Mucosa of descending colon (tissue), 3 donors: ENCODE measurements at places on chromosomes 2 and 18.
A peak's percentile ranks its signal among the peaks of the same experiment; 100 is the strongest.

DNA sequence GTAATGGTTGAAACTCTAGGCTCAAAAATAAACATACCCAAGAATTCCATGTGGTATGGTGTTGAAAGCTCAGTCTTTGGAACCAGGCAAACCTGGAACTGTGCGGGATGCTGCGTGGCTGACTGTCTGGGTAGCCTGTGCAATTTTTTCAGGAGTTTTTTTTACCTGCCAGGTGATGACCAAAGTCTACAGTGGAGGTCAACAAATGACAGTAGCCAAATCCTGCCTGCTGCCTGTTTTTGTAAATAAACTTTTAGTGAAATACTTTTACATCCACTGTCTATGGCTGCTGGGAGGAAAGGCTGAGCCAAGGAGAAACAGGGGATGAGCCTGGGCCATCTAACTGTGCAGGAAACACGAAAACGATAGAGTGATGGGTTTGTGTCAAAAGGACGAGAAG, 240.6 kb downstream of the PIEZO2 start:
- DNase-seq, result no peak

DNA sequence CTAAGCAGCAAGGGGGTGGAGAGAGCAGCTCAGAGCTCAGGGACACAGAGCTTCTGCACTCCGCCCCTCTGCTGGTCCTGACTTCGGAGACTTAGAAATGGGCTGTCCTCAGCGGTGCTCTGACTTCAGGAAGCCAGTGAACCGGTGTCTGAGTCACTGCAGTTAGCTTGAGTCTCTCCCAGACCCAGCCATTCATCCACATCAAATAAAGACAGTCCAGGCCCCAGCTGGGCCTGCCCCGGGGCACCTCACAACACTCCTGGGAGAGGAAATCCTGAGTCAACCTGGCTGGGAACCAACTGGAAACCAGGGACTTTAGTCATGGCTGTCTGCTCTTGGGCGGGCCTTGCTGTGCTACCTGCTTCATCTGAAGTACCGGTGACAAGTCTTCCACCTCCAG, 5.4 kb upstream of the ITGB6 start:
- DNase-seq, result peak; percentile 80

DNA sequence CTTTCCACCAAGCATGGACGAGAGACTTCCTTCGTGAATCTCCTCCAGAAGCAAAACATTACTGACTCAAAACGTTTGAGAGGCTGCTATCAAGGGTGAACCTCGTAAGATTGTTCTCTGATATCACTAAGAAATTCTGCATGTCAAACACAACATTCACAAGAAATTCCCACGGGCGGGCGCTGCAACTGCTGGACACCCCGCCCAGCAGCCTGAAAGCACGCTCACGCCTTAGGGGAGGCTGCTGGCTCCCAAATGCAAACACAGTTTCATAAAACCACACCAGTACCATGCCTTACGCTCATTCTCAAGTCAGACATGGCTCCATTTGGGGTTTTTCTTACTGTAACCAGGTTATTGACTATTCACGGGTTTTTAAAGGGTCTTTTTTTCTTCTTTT, 39.0 kb downstream of the MBP start:
- no peak for DNase-seq

DNA sequence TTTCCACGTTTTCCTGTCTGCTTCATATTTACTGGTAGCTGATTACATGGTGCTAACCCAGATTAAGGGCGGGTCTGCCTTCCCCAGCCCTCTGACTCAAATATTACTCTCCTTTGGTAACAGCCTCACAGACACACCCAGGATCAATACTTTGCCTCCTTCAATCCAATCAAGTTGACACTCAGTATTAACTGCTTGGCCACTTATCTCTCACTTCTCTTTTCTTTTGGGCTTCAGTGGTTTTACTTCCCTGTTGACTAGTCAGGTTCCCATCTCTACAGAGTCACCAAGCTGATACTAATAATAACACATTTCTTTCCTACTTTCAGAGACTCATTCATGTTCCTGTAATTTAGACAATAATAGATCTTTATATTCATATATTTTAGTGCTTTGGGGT, 302.2 kb upstream of the MAP2 start:
- DNase-seq, result no peak

GRCh38 chr2:117941693-117942092, 72.2 kb downstream of the CCDC93 start:
- DNase-seq, result no peak

GRCh38 chr18:58076052-58076451, 32.0 kb downstream of the NEDD4L start:
- no peak for DNase-seq

GRCh38 chr2:101698014-101698843, 722 bp downstream of the MAP4K4 start:
- DNase-seq, result no peak

GRCh38 chr2:209900638-209901037, 101.8 kb upstream of the RPE start:
- DNase-seq, result no peak

- DNase-seq, result no peak
These were observed 4.5 kb downstream of the TEX261 start for GRCh38 chr2:70990216-70990615.

GRCh38 chr2:151071906-151072305, 189.8 kb downstream of the RBM43 start:
- no peak for DNase-seq

GRCh38 chr2:89763581-89764485, 1072.4 kb downstream of the RPIA start:
- no peak for DNase-seq

DNA sequence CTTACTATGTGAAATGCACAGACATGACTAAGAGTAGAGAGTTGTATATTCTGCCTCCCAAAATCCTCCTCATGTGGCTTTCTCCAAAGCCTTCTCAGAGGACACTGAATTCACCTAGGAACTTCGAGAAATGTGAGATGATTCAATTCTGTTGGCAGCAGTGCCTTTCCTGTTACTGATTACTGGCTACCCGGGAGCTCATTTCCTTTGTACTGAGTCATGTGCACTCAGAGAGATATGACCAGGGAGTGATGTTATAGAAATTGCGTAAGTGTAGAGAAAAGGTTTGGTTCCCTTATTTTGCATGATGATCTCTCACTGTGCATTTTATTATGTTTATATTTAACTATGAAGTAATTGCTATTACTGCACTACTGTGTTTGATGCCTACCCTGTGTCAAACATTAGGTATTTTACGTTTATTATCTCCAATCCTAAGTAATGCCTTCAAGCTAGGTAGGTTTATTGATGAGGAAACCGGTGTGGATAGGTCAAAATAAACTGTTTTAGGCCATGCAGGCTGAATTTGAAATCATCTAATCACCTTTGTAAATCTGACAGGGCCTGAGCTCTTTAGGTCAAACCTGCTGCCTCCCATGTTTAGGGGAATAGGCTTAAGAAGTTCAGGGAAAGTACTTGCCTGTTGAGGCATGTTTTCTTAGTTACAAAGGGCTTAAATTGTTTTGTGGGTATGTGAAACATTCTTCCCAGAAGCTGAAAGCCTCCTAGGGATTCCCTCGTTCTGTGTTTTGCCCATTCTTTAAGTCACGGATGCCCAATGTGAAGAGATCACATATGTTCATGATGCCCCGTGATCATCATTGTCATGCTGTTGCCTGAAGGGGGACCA, 86.8 kb downstream of the FMNL2 start:
- DNase-seq, result no peak

- DNase-seq, result no peak
These were observed 70.8 kb upstream of the NOSTRIN start for GRCh38 chr2:168731616-168732015.

GRCh38 chr2:29239209-29239960, 124.2 kb downstream of the CLIP4 start:
- no peak for DNase-seq

DNA sequence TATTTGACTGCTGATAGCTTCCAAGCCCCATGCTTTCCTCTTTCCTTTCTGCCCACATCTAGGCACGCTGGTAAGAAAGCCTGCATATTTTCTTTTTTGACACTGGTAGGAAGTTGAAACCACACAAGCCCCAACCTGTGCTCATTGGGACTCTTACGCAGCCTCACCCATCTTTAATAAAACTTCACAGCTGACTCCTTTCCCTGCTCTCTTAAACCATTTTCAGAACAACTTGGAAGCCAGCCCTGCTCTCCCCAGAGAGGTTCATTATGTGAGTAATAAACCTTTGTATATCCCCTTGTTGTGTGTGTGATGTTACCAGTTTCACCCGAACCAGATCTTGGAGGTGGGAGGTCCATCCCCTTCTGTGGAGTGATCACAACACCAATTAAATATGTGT, 268.4 kb downstream of the GPD2 start:
- DNase-seq, result no peak

GRCh38 chr2:101113441-101114267, 37.5 kb downstream of the TBC1D8 start:
- DNase-seq, result no peak

GRCh38 chr2:150475479-150476250, 11.8 kb downstream of the RND3 start:
- no peak for DNase-seq

- no peak for DNase-seq
These were observed 295.0 kb upstream of the SPRED2 start for GRCh38 chr2:65727381-65727780.

DNA sequence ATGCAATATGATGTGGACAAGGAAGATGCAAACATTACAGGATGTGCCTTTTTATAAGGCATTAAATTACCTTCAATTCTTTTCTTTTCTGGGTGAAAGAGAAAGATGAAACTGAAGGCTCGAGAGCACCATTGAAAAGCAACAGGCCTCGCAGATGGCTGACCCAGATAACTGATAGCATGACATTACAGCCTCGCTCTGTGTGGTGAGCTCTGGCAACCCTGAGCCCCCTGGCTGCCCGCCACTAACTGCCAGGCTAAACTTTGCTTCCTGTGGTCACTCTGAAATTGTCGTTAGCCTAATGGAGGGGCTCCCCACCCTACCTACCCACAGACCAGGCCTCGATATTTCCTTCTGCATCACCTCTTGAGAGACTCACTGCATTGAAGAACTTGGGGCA, 516.8 kb upstream of the FANCL start:
- no peak for DNase-seq

GRCh38 chr2:178441426-178441825, 9.5 kb downstream of the PRKRA start:
- no peak for DNase-seq

DNA sequence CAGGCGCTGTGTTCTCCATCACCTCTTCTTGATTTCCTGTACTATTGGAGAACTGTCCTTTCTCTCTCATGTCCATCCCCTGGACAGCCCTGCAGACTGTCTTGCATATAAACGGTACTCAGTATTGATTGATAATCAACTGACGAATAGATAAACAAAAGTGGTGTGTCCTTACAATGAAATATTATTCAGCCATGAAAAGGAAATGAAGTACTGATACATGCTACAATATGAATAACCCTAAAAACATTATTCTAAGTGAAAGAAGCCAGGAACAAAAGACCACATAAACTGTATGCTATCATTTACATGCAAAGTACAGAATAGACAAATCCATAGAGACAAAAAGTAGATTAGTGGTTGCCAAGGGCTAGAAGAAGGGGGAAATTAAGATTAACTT, 77.6 kb downstream of the SDC1 start:
- no peak for DNase-seq

GRCh38 chr2:219737270-219737691, 109.9 kb downstream of the SLC4A3 start:
- DNase-seq, result no peak

DNA sequence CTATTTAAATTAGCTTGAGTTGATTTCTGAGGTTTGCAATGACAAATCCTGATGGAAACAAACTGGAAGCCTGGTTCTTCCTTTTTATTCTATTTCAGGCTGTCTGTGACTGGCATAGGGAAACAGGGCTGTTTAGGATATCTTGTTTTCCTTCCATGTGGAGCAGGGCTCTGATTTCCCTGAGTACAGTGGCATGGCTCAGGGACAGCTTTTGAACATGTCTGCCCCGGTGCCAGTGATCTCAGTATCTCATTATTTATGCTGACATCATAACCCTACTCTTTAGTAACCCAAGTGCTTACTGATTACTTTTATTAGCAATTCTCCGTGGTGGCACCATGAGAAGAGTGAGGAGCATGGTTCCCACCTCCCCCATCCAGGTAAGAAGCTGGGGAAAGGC, 720.3 kb downstream of the GALR1 start:
- DNase-seq, result no peak

DNA sequence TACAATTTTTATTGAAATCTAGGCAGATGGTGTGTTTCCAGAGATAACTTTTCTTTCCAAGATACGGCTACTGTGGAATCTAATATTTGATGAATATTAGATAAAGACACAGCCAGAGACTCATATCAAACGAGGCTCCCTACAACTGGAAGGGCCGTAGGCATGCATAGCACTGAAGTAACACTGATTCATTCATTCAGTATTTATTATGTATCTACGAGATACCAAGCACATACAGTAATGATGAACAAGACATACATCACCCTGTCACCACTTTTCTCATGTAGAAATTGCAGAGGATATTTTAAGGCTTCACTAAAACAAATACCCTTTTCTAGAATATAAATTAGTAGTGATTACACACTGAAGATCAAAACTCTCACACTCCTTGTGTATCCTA, 74.5 kb downstream of the KCTD18 start:
- DNase-seq, result no peak

DNA sequence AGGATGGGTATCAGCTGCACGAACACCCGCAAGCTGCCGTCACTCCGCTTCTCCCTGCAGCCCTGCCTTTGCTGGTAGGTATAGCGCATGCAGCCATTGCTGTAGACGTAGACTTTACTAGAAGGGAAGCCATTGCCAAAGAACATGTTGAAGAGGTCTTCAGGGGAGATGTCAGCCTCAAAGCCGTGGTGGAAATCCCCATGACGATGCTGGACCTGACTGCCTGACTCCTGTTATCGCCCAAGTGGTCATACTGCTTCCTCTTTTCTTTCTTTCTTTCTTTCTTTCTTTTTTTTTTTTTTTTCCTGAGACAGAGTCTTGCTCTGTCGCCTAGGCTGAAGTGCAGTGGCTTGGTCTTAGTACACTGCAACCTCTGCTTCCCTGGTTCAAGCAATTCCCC, 68.7 kb upstream of the SPRED2 start:
- DNase-seq, result no peak

DNA sequence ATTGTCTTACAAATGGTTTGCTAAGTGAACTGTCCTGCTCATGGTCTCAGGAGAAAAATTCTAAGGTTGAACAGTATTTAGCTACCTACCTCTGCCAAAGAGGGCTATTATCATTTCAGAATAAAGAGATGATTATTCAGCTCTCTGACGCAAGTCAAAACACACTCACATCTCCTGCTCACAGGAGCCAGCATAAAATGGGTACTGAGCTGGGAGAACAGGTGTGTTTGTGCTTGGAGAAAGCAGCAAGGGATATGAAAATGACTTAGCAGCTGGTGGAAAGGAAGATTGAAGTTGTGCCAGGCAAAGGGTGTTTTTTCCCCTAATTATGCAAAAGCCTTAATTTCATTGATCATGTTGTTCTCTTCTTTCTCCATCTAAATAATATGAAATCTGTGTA, 47.3 kb upstream of the TANK start:
- no peak for DNase-seq

GRCh38 chr2:88099798-88100488, 27.9 kb downstream of the FABP1 start:
- no peak for DNase-seq

DNA sequence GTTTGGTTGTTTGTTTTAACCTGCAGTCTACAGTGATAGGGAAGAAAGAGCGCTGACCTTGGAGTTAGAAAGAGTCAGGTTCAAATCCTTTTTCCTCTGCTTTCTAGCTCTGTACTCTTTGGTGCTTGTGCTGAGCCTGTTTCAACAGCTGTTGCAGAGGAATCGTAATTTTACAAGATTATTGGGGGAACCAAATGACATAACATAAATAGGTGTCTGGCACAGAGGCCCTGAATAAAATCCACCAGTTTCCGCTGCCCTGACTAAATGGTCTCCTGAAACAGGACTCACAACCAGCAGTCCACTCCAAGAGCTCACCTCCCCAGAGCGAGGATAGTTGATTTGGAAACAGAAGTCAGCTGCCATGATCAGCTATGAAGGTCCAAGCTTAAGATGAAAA, 125.0 kb upstream of the CDC42EP3 start:
- no peak for DNase-seq
